ENCODE measurements at places on chromosomes 3 and 15.
A peak's percentile ranks its signal among the peaks of the same experiment; 100 is the strongest.

DNA sequence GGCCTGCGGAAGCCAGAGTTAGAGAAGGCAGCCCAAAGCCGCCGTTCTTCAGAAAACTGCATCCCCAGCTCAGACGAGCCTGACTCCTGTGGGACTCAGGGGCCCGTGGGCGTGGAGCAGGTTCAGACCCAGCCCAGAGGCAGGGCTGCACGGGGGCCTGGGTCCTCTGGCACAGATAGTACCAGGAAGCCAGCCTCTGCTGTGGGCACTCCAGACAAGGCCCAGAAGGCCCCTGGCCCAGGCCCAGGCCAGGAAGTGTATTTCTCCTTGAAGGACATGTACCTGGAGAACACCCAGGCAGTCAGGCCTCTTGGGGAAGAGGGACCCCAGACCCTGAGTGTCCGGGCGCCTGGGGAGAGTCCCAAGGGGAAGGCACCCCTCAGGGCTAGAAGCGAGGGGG lies 23.1 kb downstream of the ALPK3 start:
- DNase-seq = no peak

GRCh38 chr3:59919586-59919985 lies 869.8 kb upstream of the CFAP20DC start:
- DNase-seq = no peak

DNA sequence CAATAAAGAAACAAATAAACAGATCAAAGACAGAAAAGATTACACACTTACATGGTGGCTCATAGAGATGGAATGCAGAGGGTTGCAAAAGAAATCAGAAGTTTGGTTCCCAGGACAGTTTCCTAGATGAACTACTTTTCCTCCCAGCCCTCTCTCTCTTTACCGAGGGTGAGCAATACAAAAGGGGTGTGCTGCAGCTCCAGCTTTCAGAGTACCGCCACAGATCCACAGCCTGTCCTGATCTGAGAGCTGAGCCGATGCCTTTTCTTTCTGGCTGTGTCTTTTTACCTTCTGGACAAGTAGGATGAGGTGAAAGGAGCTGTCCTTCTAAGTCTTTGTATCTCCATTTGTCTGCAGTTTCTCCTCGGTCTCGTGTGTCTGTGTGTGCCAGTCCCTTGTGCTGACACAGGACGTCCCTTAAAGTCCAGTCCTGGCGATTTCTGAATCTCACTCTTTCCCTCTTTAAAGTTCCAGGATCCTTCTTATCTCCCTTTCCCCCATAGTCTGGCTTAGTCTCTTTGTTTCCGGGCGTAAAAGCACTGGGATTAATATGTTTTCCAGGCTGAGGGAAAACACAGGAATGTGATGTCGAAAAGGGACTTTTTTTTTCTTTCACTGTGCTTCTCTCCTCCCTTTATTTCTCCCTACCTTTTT lies 540 bp downstream of the CCDC80 start:
- DNase-seq = no peak

DNA sequence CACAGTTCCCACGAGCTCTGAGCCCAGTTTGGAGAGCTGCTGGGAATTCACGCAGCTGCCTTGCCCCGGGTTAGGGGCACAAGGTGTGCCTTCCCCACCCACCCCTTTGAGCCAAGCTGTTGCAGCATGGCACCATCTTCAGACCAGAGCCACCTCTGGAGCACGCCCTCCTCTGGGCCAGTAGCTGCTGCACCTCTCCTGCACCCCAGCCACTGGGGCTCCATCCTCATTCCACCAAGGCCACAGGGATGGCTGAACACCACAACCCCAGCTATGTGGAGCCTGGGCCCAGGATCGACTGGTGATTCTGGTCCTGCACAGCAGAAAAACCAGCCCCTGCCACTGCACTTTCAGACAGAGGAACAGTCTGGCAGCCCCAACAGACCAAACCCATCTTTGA lies 25.7 kb downstream of the TUBGCP5 start:
- no peak for DNase-seq

GRCh38 chr15:29452881-29453731 lies 183.5 kb upstream of the NSMCE3 start:
- no peak for DNase-seq

DNA sequence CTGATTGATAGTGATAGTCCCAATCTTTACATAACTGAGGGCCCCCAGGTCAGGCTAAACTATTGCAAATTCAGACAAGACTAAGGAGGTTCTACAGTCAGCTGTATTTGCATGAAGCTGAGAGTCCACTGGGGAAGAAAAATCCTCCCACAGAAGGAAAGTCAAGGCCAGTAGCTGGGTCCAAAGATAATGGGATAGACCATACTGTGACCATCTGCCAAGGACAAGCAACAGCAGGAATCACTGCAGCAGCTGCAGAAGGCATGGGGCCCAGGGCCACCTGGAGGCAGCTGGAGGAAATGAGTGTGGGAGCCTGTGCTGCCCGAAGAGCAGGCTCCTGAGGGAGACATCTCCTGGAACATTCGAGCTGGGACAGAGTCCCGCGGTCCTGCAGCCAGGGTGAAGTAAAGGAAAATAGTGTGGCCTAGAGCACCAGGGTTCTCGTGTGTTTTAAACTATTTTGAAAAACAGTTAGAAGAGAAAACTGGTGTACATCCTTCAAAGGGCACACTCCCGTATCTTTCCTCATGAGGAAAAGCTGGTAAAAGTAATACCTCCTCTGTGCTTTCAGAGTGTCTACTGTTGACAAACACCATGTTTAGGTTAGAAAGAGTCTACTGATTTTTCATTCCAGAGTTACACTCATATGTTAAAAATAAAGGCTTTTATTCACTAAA lies 13.2 kb upstream of the TMEM212 start:
- DNase-seq = peak; percentile 88

GRCh38 chr3:122998206-122998605 lies 29.4 kb downstream of the SEMA5B start:
- DNase-seq = no peak

DNA sequence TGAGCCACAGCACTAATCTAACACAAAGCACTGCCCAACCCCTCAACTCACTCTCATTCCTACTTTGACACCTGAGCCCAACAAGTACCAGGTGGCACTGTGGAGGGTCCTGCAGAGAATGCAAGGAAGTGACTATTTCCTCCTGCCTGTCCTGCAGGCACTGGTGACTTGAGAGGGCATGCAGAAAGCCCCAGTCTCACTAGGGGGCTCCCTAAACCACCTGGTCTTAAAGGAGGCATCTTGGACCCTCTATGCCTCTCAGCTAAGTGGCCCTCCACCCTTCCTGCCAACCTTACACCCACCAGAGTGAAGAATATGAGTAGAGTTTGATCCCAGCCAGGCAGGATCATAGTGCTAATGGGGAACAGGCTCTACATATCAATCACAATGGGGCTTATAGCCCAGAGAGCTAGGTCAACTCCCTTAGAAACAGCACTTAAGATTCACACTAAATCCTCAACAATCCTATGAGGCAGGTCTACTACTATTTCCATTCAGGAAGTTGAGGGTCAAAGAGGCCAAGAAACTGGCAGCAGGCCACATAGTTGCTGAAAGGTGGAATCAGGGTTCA lies 15.2 kb downstream of the TRAIP start:
- DNase-seq = peak; percentile 59

DNA sequence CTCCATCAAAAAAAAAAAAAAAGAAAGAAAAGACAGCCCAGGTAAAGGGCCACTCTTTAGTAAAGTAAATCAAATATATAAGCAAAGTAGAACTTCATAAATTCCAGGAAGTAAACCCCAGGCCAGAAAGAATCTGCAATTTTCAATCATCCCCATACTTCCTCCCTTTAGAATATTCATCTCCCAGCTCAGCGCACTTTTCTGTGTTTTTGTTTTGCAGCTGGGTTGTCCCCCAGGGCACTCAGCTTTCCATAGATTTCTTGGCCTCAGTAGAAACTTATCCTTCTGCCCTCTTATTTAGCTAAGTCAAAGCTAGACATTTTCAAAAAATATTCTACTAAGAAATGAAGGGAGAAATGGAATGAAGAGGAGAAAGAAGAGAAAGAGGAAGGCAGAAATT lies 24.0 kb upstream of the SPRED1 start:
- no peak for DNase-seq

DNA sequence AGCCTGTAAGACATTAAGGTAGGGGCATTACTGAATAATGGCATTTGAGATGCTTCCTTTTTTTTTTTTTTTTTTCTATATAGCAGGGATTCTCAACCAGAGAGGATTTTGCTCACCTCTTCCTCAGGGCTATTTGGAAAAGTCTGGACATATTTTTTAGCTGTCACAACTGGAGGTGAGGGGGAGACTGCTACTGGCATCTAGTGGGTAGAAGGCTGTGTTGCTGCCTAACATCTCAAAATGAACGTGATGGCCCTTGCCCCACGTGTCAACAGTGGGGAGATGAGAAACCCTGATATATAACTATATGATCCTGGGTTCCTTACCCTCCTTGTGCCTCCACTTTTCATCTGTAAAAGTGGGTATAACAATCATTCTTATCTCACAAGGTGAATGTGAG lies 71.9 kb downstream of the CADPS start:
- DNase-seq = peak; percentile 24

GRCh38 chr3:36814066-36814717 lies 49.8 kb upstream of the DCLK3 start:
- DNase-seq = no peak

DNA sequence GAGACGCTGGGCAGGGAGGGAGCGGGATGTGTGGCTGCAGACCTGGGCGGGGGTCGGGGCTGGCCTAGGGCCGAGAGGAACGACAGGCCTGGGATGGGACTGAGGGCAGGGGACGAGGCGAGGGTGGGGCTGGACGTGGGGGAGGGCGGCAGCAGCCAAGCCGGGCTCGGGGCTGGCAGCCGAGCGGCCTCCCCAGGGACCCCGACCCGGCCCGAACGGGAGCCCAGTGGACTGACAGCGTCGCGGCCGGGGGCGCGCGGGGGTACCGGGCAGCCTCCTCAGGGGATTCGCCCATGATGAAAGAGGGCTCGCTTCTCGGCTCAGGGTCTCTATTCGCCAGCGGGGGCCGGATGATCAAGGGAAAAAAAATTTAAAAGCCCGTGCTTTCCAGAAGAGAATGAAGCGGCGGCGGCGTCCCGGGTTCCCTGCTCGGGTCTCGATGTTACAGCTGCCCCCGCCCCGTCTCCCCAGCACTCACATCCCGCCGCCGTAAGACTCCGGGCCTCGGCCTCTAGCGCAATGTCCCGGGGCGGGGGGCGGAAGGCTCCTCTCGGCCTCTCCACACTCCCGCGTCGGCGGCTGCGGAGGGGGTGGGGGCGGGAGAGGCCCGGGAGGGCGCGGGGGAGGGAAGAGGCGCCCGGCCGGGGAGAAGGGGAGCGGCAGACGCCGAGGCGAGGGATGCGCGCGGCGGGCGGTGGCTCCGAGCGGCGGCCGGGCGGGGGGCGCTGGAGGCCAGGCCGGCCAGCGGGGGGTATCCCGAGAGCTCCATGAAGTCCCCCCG lies 4.3 kb downstream of the PTH1R start:
- DNase-seq = peak; percentile 36

DNA sequence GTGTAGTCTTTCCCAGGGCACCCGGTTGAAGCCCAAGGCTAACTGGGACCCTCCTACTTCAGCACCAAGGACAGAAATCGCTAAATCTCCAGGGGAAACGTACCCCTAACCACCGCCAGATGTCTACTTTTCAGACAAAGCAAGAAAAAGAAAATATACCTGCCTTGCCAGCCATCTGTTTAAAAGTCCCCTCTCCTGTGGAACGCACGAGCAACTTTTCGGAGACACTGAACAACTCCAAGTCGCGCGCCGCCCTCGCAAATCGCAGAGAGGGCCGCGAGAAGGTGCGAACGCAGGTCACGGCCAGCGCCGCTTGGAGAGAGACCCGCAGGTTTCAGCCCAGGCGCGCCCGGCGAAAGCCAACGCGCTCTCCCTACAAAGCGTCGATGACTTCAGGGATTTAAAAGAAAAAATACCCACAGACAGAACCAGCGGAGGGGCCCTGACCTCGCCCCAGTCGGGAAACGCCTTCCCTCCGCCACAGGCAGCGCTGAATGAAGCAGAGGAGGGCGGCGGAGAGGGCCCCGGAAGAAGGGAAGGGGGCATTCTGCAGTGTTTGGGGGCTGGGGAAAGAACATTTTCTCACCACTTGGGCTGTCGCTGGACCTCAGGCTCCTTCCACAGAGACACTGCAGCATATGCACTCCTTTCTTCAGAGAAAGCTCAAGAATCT lies 213.1 kb downstream of the FGF12 start:
- peak; percentile 29 for DNase-seq

DNA sequence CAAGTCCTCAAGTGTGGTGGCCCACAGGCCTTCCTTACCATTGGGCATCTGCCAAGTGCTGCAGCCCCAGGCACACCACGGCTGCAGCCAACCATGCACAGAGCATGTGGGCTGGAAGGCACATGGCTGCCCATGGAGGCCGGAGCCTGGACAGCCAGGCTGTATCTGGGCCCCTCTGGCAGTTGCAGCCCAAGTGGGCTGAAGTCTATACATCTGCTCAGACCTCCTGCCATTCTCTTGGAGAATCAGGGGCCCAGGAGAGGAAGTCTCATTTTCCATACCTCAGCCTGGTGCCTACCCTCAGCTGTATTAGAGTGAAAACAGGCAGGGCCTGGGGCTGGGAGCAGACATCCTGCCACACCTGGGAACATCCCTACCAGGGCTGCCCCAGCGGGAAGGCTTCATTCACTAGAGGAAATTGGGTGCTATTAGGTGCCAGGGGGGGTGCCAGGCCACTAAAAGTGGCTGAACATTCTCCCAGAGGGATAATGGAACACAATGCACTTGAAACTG lies 48.0 kb upstream of the SLCO2A1 start:
- no peak for DNase-seq
